ENCODE measurements at places on chromosomes 3 and 15. TPM values are rescaled to one million over a fixed set of nuclear protein-coding genes. Genes with fewer than 3 reads are reported as not detected.

MNS1 gene
- polyA plus RNA-seq, result not detected

STRIT1 gene
- polyA plus RNA-seq, result not detected

DGKG gene
- not detected for polyA plus RNA-seq

DNA sequence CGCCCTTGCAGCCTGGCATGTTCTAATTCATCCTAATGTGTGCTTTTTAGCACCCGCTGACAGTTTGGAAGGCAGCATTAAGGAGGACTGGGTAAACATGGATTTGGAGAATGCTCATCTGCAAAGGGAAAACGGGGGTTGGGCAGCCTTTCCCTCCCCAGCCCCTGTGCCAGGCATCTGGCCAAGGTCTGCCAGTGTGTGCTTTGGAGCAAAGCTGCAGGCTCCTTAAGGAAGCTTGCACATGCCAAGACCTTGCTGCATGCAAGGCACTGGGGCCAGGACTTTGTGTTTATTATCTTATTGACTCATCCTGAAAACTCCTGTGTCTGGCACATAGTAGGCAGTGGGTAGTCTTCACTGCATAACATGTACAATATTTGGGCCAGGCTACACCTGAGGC lies 20.1 kb downstream of the FAM3D start:
- DNase-seq, result no peak

DNA sequence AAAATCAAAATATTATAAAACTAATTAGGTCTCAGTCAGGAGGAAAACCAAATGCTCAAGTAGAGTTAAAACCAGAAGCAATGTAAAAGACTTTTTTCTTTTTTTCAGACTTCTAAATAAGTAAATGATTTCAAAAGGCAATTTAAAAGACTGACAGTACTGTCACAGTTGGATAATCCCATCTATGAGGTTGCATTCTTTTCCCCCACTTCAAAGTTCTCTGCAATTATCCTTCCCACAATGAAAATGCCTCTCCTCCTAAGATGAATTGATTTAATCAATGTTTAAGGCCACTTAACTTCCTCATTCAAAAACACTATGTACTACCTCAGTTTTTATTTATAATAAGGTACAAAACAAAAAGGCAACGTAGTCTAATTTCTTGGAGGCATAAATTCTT lies 8.1 kb downstream of the MRPL3 start:
- no peak for DNase-seq

DNA sequence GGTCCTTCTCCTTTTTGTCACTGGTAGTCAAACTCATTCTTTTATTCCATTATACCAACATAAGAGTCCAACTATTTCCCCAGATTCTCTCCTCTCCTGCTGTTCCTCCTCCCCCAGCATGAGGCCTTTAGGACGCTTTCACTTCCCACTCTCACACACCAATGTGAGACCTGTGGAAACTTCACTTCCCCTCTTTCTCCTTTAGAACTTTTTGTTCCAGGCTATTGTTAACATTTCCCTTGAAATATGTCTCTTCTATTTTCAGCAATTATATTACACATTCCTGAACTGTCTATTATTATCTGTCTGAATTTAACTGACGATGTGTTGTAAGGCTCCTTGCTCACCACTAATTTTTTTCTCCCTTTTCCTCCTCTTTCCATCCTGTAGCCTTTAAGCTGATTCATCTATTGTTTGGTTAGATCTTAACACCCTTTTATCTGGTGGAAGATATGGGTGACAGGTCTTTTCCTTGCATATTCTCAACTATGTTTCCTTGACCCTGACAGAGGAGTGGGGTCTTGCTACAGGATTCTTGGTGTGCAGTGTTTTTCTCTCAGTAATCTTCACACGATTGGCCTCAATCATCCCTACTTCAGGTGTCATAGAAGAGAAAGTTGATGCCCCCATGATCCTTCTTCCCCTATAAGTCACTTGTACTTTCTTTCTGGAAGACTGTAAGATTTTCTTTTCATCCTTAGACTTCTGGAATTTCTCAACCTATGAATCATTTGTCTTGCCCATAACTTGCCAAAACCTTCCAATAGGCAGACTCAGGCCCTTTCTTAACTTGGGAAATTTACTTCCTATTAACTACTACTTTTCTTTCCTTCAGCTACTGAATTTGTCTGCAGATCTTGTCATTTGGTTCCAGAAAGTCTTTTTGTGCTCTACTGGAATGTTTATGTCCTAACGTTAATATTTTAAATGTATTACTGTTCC lies 5.9 kb downstream of the CYP19A1 start:
- DNase-seq, result no peak

- no peak for DNase-seq
Measured at GRCh38 chr3:141330718-141331376, 37.5 kb upstream of the ZBTB38 start.

GRCh38 chr15:45101749-45102148 lies 12.2 kb downstream of the DUOX2 start:
- no peak for DNase-seq

GRCh38 chr15:66078929-66079275 lies 174.6 kb downstream of the MEGF11 start:
- no peak for DNase-seq

Data from CD4-positive, CD25-positive, alpha-beta regulatory T cell (primary cell).